Activated CD8-positive, alpha-beta memory T cell treated with anti-CD3 and anti-CD28 coated beads for 1 hour (primary cell): ENCODE measurements at places on chromosomes 5 and 9.

GRCh38 chr5:123636006-123636405 lies 124.0 kb downstream of the CSNK1G3 start:
- no peak for DNase-seq

GRCh38 chr9:86039991-86040860 lies 59.1 kb downstream of the GOLM1 start:
- DNase-seq = no peak

DNA sequence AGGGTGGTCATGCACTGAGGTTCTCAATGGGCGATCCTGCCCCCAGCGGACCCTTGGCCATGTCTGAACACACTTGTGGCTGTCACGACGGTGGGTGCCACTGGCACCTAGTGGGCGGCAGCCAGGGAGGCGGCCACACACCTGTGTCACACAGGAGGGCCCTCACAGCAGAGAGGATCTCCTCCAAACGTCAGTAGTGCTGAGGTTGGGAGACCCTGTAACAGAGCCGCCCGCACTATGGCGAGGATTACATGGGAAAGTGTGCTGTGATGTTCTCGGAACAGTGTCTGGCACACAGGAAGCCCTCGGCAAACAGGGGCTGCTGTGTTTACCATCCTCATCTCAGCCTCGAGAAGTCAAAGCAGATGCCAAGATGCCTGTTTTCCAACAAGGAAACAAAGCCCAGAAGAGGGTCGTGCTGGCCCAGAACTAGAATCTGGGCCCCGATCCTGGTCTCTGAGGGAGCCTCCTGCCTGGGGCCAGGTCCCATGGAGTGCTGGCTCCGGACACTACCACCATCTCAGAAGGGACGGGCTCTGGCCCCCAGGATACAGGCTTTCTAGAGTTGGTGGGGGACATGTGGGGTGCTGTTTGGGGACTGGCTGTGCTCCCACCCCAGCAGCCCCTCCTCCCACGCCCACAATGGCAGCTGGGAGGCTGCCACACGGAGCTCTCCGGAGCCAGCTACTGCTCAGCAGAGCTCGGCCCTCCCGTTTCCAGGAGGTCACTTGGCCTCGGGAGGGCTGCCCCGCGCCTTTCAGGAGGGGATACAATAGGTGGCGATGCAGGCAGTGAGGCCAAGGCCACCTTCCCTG lies 48.2 kb downstream of the DBH start:
- DNase-seq = no peak

DNA sequence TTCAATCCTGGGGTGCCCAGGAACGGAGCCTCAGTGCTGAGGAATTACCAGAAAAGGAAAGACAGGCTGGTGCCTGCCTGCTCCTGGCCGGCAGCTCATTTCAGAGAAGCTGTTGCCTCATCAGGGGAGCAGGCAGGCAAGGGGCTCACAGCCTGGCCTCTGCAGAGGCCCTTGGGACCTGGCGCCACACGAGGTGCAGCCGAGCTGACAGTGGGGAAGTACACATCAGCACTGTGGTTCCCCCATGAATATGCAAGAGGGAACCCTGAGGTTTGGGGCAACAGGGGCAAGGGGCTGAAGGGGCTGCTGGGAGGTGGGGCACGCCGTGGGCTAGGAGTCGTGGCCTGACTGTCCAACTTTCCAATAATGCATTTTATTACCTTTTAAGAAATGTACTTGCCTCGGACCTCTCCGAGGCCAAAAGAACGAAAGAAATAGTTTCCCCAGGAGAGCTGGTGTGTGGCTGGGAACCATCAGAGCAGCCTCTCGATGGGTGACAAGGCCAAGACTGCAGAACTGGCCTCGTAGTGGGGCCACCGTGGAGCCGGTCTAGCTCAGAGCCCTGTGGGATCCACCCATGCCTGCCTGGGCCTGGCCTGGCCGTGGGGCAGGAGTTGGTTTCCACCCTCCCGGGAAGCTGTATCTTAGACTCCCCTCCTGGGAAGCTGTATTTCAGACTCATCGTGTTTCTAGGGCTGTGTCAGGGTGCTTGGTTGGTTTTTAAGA lies 198.6 kb downstream of the PAX5 start:
- no peak for DNase-seq
